A549 treated with RU486 at 1 μM for 4 hours (cell line): ENCODE measurements at places on chromosomes 6 and 20. TPM values are rescaled to one million over a fixed set of nuclear protein-coding genes. Genes with fewer than 3 reads are reported as not detected.

Gene FAM209B
- 0.25 to 0.59 TPM (median 0.48 TPM) in 4 of 5 replicates, not detected in the other for total RNA-seq

Gene SLCO4A1
- total RNA-seq = 5.0 to 10.1 TPM (median 7.7 TPM) in 5 replicates

Gene SLC22A1
- total RNA-seq = 1.6 to 2.5 TPM (median 1.7 TPM) in 5 replicates

Gene HBS1L
- total RNA-seq = 22.0 to 43.2 TPM (median 33.4 TPM) in 5 replicates

Gene RAET1L
- total RNA-seq = 0.29 to 0.47 TPM (median 0.41 TPM) in 4 of 5 replicates, not detected in the other

Gene NINL
- total RNA-seq = 13.6 to 15.7 TPM (median 15.2 TPM) in 5 replicates

Gene SLC12A5
- 12.4 to 17.2 TPM (median 15.6 TPM) in 5 replicates for total RNA-seq

Gene HRH3
- not detected in 5 replicates for total RNA-seq

Gene OGFR
- 38.9 to 51.2 TPM (median 44.8 TPM) in 5 replicates for total RNA-seq

Gene VGLL2
- total RNA-seq = not detected in 5 replicates

Gene SLC17A9
- 0.02 to 0.43 TPM (median 0.25 TPM) in 3 of 5 replicates, not detected in the others for total RNA-seq

Gene LY6G6F
- not detected in 5 replicates for total RNA-seq

Gene CCN2
- total RNA-seq = 22.3 to 35.2 TPM (median 29.9 TPM) in 5 replicates

Gene RAET1E
- 2.0 to 3.2 TPM (median 3.0 TPM) in 5 replicates for total RNA-seq

Gene TBXT
- total RNA-seq = not detected in 5 replicates

Gene OR2B6
- total RNA-seq = 0.20 to 0.21 TPM in 2 of 5 replicates, not detected in the others

Gene SLC32A1
- total RNA-seq = 0.09 TPM in 1 of 5 replicates, not detected in the others

Gene KIF25
- total RNA-seq = 0.14 TPM in 1 of 5 replicates, not detected in the others

Gene RIMS4
- 1.0 to 1.4 TPM (median 1.2 TPM) in 5 replicates for total RNA-seq

Gene TRIM10
- not detected in 5 replicates for total RNA-seq

Gene GPSM3
- total RNA-seq = 0.26 to 0.58 TPM (median 0.38 TPM) in 5 replicates

Gene GRM1
- total RNA-seq = 0.05 to 0.08 TPM (median 0.06 TPM) in 4 of 5 replicates, not detected in the other

Gene COL11A2
- total RNA-seq = 0.37 to 1.3 TPM (median 0.90 TPM) in 5 replicates

Gene PLN
- total RNA-seq = not detected in 5 replicates

Gene PRSS16
- total RNA-seq = 2.7 to 3.8 TPM (median 2.8 TPM) in 5 replicates

Gene DUSP15
- total RNA-seq = 0.57 to 1.8 TPM (median 0.95 TPM) in 5 replicates

Gene TMC2
- total RNA-seq = not detected in 5 replicates

Gene NOL7
- 72.5 to 85.9 TPM (median 74.5 TPM) in 5 replicates for total RNA-seq

Gene PRL
- total RNA-seq = not detected in 5 replicates

Gene OPRL1
- total RNA-seq = 0.43 to 0.89 TPM (median 0.61 TPM) in 5 replicates

Gene JAG1
- 35.2 to 57.3 TPM (median 51.9 TPM) in 5 replicates for total RNA-seq

Gene HLA-DMB
- 1.2 to 2.3 TPM (median 2.2 TPM) in 5 replicates for total RNA-seq

Gene BCAS4
- 28.7 to 33.6 TPM (median 31.2 TPM) in 5 replicates for total RNA-seq

Gene KCNG1
- 13.9 to 24.3 TPM (median 18.1 TPM) in 5 replicates for total RNA-seq

Gene CD24
- 180 to 282 TPM (median 255 TPM) in 5 replicates for total RNA-seq

Gene CDC5L
- 9.9 to 17.8 TPM (median 12.7 TPM) in 5 replicates for total RNA-seq

Gene EPHA7
- 0.03 to 0.18 TPM (median 0.07 TPM) in 5 replicates for total RNA-seq

Gene PTPRT
- total RNA-seq = not detected in 5 replicates

Gene C6orf141
- 20.9 to 24.6 TPM (median 22.9 TPM) in 5 replicates for total RNA-seq

Gene PM20D2
- total RNA-seq = 5.7 to 13.9 TPM (median 13.3 TPM) in 5 replicates

Gene IRF4
- total RNA-seq = 0.05 to 0.19 TPM (median 0.07 TPM) in 5 replicates

Gene ZNF334
- total RNA-seq = not detected in 5 replicates

Gene OTOR
- total RNA-seq = not detected in 5 replicates

Gene ANGPT4
- total RNA-seq = 0.03 TPM in 1 of 5 replicates, not detected in the others

Gene NRSN2
- total RNA-seq = 54.0 to 68.2 TPM (median 62.2 TPM) in 5 replicates

Gene ESR1
- total RNA-seq = not detected in 5 replicates

Gene PHACTR1
- 0.05 TPM in 1 of 5 replicates, not detected in the others for total RNA-seq

Gene IYD
- total RNA-seq = not detected in 5 replicates

Gene BANF2
- not detected in 5 replicates for total RNA-seq
